ENCODE measurements at places on chromosomes 6 and 20. TPM values are rescaled to one million over a fixed set of nuclear protein-coding genes. Genes with fewer than 3 reads are reported as not detected.
A peak's percentile ranks its signal among the peaks of the same experiment; 100 is the strongest.

ZKSCAN8 gene
- 21.7 TPM for total RNA-seq

C2 gene
- total RNA-seq = 5.2 TPM

HDDC2 gene
- total RNA-seq = 78.5 TPM

HTR1E gene
- not detected for total RNA-seq

RREB1 gene
- total RNA-seq = 15.0 TPM

F13A1 gene
- not detected for total RNA-seq

TENT5A gene
- total RNA-seq = 1.8 TPM

RBBP8NL gene
- not detected for total RNA-seq

RANBP9 gene
- total RNA-seq = 52.9 TPM

C6orf141 gene
- 0.35 TPM for total RNA-seq

TGIF2 gene
- total RNA-seq = 33.7 TPM

CDSN gene
- total RNA-seq = not detected

TJAP1 gene
- total RNA-seq = 23.0 TPM

DNA sequence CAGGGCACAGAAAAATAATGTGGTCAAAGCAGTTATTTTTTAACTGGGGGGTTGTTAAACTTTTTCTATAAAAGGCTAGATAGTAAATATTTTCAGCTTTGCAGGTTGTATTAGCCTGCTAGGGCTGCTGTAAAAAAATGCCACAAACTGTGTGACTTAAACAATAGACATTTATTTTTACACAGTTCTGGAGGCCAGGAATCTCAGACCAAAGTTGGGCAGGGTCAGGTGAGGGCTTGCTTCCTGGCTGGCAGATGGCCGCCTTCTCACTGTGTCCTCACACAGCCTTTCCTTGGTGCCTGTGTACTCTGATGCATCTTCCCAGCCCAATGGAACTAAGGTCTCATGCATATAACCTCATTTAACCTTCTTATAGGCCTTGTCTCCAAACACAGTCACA, 294.7 kb downstream of the PTPRT start:
- no peak for DNase-seq

GRCh38 chr6:165987483-165988301, 180.0 kb downstream of the TBXT start:
- no peak for DNase-seq

- DNase-seq = no peak
These were observed 19.4 kb downstream of the SAMD3 start for GRCh38 chr6:130203370-130203769.

DNA sequence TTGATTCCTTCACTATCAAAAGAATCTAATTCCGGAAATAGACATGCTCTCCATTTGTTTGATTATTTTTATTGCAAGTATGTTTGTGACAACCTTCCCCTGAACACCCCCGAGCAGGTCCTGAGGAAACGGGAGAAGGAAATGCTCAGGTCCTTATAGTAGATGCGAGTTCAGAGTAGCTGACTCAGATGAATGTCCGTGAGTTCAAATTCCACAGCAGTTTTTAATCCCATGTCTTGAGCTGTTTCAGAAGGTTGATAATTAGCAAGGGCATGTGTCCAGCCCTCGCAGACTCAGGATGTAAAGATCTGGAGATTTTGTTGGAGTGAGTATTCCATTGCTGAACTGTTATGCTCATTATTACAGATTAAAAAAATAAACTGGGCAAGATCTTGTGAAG, 169.3 kb downstream of the BCAS1 start:
- no peak for DNase-seq

DNA sequence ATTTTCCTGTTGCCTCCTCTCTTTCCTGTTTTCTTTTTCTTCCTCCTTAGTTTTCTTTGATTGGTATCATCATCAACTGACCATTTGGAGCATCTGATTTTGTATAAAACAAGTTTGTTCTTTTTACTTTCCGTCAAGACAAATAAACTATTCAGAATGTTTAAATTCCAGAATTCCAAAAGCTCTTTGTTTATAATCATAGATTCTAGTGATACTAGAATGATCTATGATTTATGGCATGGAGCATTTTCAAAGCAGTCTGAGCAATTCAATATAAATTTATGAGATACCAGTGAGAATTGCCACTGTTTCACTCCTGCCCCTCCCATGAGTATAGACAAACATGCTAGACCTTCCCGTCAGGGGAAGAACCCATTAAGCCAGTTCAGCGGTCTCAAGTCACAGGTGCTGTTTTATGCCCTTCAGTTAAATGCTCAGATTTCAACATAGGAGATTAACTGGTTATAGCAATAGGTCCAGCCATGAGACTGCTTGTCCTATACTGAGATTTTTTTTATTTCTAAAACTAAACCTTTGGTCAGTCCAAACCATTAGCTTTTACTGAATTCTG, 60.7 kb downstream of the GRIK2 start:
- no peak for DNase-seq

DNA sequence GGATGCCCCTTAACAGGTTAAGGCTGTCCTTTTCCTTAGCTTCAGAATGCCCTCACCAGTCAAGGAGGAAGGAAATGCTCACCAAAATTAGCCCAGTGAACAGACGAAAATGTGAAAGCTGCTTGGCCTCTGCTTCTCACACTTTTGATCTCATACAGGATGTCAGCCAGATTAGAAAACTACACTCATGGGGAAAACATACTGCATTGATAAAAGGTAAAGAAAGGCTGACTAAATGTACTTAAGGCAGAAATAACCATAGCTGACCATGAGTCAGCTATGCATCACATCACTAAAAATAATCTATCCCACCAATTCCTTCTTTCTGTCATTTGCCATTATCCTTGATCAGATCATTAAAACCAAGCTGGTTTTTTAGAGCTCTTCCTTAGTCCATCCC, 198.4 kb upstream of the TENT5A start:
- DNase-seq = no peak

GRCh38 chr6:44932651-44933091, 395.5 kb upstream of the RUNX2 start:
- DNase-seq = peak; percentile 19

DNA sequence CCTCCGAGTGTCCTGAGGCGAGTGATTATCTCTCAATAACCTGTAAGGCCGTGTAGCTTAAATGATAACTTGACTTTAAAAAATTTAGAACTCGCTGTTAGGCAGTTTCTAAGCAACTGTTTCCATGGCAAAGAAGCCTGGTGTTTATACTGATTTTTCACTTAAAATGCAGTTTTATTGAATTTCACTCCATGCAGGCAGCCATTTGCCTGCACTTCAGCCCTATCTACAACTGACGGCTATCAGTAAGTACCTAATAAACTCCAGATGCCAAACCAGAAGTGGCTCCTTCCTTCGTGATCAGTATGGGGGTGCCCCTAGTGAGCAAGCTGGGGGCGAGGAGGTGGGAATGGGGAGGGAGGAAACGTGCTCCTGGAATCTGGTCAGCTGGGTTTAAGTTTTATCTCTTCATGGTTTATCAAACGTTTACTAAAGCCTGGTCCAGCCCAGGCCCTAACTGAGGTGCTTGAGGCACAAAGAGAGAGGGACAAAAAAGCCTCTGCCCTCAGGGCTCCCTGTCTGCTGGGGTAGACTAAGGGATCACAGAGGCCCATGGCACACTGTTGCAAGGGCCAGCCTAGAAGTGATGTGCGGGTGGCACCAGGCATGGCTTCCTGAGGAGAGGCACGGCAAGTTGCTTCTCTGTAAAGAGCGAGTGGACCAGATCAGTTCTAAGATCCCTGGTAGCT, 45.5 kb downstream of the TTI1 start:
- no peak for DNase-seq

DNA sequence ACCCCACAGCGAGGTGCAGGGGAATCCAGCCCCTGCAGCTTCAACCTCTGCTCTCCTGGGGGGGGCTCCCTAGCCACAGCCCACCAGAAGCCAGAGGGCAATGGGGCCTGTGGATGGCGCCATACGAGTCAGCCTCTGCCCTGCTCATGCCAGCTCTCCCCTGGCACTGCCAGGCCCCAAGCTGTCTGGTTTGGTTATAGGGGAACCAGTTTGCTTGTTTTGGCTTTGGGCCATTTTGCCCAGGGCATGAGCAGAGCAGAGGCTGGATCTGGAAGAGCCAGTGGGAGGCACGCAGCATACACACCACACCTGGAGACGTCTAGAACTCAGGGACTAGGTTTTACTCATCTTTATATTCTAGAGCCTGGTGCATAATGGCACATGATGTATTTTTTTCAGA, 66.7 kb upstream of the SLC22A16 start:
- no peak for DNase-seq

DNA sequence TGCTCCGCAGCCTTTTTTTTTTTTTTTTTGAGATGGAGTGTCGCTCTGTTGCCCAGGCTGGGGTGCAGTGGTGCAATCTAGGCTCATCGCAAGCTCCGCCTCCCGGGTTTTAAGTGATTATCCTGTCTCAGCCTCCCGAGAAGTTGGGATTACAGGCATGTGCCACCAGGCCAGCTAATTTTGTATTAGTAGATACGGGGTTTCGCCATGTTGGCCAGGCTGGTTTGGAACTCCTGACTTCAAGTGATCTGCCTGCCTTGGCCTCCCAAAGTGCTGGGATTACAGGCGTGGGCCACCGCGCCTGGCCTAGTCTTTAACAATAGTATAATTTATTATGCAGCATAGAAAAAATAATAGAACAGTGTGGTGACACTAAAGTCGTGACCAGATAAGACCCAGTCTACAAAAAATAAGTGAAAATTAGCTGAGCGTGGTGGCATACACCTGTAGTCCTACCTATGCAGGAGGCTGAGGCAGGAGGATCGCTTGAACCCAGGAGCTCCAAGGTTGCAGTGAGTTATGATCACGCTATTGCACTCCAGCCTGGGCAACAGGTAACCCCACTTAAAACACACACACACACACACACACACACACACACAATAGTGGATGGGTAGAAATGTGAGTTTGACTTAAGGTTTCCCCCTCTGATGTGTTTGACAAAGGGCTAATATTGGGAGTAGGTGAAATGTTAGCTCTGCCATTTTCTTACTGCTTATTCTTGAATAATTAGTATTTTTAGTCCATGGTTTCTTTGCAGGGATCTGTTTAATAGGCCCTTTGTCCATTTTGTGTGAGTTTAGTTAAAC, 6.5 kb downstream of the PIM1 start:
- no peak for DNase-seq

GRCh38 chr20:40603057-40603651, 85.9 kb downstream of the MAFB start:
- no peak for DNase-seq

GRCh38 chr20:24640686-24641085, 171.3 kb downstream of the SYNDIG1 start:
- no peak for DNase-seq

DNA sequence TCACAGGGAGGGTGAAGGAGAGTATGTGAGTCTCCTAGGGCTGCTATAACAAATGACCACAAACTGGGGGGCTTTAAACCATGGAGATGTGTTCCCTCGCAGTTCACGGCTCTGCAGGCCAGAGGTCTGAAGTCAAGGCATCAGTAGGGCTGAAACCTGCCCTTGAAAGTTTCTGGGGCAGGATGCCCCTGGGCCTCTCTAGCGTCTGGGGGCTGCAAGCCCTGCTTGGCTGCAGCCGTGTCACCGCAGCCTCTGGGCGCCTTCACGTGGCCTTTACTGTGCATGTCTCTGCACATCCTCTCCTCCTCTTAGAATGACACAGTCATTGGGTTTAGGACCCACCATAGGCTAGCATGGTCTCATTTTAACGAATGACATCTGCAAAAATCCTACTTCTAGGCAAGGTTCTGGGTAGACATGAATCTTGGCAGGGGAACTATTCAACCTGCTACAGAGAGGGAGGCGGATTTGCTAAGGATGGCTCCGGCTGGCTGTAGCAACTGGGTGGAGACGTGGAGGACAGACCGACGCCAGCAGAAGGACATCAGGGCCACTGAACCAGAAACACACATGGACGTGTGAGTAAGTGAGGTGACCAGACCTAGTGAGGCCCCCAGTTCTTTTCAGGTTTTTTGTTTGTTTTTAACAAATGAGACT, 58.6 kb downstream of the PHACTR3 start:
- DNase-seq = no peak

GRCh38 chr6:169701311-169701953, 397 bp downstream of the WDR27 start:
- no peak for DNase-seq

DNA sequence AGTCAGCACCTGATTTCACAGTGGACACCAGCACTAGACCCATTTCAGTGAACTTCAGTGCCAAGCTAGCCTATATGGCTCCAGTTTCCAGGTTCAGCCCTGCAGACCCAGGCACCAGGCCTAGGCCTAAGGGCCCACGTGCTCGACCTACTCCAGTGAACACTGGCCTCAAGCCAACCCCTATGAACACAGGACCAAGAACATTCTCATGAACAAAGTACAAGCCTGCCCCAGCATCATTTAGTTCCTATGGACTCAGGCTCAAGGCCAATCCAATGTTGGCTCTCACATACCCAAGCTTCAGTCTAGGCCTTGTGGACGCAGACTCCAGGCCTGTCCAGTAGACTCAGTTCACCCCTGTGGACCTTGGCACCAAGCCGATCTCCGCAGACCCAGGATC, 385.5 kb downstream of the DHX35 start:
- DNase-seq = no peak

GRCh38 chr6:22899426-22899825, 330.1 kb downstream of the HDGFL1 start:
- no peak for DNase-seq

DNA sequence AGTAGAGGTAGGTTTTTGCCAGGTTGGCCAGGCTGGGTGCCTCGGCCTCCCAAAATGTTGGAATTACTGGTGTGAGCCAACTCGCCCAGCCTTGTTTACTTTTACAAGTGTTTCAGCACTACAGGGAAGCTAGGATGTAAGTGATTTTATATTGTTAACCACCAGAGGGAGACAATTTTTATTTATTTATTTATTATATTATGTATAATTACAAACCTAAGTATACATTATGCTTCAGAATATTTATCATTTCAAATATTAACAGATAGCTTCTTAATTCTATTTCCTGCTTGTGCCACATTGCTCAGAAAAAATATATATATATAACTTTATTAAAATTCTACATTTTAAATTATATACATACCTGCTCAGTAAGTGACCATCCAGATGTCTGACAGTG, 9.8 kb downstream of the MMUT start:
- DNase-seq = no peak

DNA sequence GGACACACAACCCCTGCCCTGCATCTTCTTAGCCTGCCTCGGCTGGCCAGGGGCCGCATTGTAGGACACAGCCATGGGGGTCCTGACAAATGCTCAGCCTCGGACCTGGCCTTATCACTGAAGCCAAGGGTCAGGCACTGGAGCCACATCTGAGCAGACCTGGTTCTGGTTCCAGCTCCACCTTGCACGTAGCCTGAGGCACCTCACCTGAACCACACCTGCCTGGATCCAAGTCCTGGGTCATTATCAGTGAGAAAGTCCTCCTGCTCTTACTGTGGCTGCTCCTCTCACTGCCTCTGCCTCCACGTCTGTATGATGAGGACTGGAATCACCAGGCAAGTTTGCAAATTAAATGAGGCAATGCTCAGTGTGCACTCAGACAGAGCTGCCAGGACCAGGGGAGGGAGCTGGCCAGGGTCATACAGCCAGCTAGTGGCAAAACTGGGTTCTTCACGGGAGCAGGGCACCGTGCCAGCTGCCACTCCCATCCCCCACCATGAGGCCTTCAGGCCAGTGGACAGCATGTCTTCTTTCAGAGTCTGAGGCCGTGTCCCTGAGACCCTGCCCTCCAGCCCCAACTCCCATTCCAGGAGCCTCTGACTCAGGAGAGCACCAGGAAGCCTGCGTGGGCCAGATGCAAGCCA, 40.2 kb downstream of the MRPL14 start:
- DNase-seq = no peak
